Naive thymus-derived CD4-positive, alpha-beta T cell (primary cell): ENCODE measurements at places on chromosomes 7 and 10. TPM values are rescaled to one million over a fixed set of nuclear protein-coding genes. Genes with fewer than 3 reads are reported as not detected.

The TUBB8 gene
- total RNA-seq, result 1.3 TPM

The ZNF107 gene
- total RNA-seq, result 32.4 TPM

- no peaks in the 10 kb centered on the region for H3K27me3 ChIP-seq
- H3K27ac ChIP-seq, result no peak overlapping the region
- H3K4me1 ChIP-seq, result no peaks in the 10 kb centered on the region
- no peaks in the 10 kb centered on the region for H3K36me3 ChIP-seq
- no peak overlapping the region for H3K4me3 ChIP-seq
Measured at GRCh38 chr7:3134745-3135144, 91.1 kb upstream of the CARD11 start.

The ZPBP gene
- not detected for total RNA-seq

GRCh38 chr7:91837397-91838070 is 43.0 kb downstream of the MTERF1 start:
- DNase-seq, result no peak
- H3K27ac ChIP-seq, result no peak overlapping the region
- no peak overlapping the region for H3K4me3 ChIP-seq
- H3K27me3 ChIP-seq, result no peaks in the 10 kb centered on the region

The IGFBP1 gene
- total RNA-seq, result not detected

The NUTM2B gene
- total RNA-seq, result 1.2 TPM

The PNLIPRP1 gene
- total RNA-seq, result not detected in 2 replicates

DNA sequence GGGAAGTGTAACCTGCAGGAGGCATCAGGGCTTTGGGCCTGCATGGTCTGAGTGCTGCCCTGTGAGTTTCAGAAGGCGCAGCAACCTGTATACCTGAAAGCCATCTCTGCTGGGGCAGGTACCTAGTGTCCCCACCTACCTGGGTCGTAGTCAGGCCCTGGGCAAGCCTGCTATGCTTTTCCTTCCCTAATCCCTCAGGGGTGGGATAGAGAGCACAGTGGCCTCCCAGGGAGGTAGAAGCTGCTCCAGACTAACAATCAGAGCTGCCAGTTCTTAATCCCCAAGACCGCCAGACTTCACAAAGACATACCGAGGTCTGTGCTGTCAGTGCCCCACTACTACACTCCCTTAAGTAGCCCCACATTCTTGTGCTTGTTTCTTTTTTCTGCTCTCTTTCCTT is 52.0 kb downstream of the PTEN start:
- no peak overlapping the region for H3K27ac ChIP-seq
- no peaks in the 10 kb centered on the region for H3K27me3 ChIP-seq
- H3K36me3 ChIP-seq, result no peaks in the 10 kb centered on the region
- no peak for DNase-seq
- H3K4me3 ChIP-seq, result no peak overlapping the region

DNA sequence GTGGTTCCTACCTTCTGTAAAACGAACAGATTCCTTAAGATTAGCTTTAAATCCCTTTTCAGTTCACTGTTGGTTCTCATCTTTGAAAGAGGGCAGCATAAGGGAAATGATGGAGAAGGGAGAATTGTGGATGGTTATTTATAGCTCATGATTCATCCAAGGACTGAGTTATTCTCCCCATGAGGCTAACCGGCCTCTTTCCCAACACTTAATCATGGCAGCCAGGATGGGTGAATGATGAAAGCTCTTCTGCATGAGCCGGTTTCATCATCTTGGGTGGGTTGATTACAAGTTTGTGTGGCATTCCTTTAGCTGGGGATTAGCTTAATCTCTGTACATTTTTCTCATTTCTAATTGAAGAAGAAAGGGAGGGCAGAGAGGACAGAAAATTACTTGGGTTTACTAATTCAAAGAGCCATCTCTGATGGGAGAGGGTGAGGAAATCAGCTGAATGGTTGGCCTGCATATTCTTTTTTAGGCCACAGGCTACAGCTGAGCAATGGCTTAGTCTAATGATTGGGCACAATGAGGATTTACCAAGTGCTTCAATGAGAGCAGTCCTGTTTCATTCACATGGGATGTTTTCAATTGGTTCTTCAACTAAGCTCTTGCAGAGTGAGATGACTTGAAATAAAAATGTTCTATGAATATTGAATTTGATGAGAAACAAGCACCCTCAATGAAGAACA is 250.0 kb downstream of the BMPER start:
- no peaks in the 10 kb centered on the region for H3K36me3 ChIP-seq
- H3K4me3 ChIP-seq, result no peak overlapping the region
- no peaks in the 10 kb centered on the region for H3K27me3 ChIP-seq
- no peak for DNase-seq
- H3K27ac ChIP-seq, result no peak overlapping the region

DNA sequence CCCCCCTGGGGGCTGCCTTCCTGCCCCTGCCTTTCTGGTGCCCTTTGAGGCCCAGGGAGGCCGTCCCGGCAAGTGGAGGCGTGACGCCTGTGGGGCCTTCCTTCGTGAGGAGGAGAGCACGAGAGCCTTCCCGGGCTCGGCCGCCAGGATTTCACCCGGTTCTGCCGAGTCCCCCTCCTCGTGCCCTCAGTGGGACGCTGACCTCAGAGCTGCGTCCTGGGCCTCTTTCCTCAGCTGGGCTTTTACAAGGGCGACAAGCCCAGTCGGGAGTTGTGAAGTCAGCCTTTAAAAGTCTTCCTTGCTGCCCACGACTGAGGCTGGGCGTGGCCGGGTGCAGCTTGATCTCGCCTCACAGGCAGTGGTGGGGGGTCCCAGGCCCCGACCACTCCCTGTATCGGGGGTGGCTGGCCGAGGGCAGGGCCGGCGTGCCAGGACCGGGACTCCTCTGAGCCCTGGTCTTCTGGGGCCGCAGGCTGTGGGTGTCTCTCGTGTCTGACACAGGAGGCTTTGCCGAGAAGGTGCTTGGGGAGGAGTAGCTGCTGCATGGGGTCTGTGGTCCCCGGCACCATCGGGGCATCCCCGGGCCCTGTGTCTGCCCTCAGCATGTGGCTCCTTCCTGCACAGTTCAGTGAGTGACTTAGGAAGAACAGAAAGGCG is 41.8 kb downstream of the FAM20C start:
- no peak for DNase-seq
- no peak overlapping the region for H3K4me3 ChIP-seq
- H3K4me1 ChIP-seq, result no peaks in the 10 kb centered on the region
- H3K36me3 ChIP-seq, result no peaks in the 10 kb centered on the region
- no peaks in the 10 kb centered on the region for H3K27me3 ChIP-seq

DNA sequence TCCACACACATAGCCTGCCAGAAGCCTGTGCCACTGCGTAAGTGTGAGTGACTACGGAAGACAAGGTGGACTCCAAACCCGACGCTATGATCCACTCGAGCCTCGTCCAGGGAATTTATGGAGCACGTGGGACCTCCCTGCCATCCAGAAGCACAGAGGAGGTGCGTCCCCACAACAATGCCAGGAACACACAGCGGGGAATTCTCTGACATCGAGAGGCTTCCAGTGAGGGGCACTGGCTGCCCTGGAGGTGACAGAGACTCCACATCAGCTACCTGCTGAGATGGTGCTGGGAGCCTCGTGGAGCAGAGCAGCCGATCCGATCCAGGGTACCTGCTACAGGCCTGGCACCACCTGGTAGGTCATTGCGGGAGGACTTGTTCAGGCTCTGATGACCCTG is 72.2 kb upstream of the INSIG1 start:
- H3K4me1 ChIP-seq, result no peaks in the 10 kb centered on the region
- H3K36me3 ChIP-seq, result no peaks in the 10 kb centered on the region
- DNase-seq, result no peak
- no peaks in the 10 kb centered on the region for H3K27me3 ChIP-seq
- H3K4me3 ChIP-seq, result no peak overlapping the region
- H3K27ac ChIP-seq, result no peak overlapping the region

GRCh38 chr10:93138113-93138870 is 64.6 kb downstream of the CYP26A1 start:
- no peaks in the 10 kb centered on the region for H3K27me3 ChIP-seq
- no peaks in the 10 kb centered on the region for H3K36me3 ChIP-seq
- no peak for DNase-seq

The ZNF736 gene
- total RNA-seq, result 35.8 TPM

The CCDC3 gene
- not detected for total RNA-seq

DNA sequence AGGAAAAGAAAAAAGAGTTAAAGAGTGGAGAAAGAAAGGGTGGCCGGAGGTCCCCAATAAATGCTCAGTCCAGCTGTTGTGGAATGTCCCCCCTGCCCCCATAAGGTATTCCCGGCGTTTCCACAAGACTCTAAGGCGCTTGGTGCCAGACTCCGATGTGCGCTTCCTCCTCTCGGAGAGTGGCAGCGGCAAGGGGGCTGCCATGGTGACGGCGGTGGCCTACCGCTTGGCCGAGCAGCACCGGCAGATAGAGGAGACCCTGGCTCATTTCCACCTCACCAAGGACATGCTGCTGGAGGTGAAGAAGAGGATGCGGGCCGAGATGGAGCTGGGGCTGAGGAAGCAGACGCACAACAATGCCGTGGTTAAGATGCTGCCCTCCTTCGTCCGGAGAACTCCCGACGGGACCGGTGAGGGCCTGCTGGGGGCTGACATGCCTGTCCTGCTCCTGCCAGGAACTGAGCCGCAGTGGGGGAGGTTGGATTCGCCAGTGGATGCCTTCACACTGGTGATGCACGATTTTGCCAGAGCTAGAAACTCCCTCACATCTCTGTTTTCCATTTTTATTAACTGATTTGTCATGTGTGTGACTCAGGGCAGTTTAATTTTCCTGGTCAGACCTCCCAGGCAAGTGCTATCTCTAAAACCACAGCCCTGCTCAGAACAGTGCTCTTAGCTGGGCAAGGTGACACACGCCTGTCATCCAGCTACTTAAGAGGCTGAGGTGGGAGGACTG is 34.2 kb downstream of the TACR2 start:
- DNase-seq, result no peak
- peaks cover 30% of the 10 kb centered on the region for H3K36me3 ChIP-seq
- no peak overlapping the region for H3K4me3 ChIP-seq
- no peaks in the 10 kb centered on the region for H3K27me3 ChIP-seq

DNA sequence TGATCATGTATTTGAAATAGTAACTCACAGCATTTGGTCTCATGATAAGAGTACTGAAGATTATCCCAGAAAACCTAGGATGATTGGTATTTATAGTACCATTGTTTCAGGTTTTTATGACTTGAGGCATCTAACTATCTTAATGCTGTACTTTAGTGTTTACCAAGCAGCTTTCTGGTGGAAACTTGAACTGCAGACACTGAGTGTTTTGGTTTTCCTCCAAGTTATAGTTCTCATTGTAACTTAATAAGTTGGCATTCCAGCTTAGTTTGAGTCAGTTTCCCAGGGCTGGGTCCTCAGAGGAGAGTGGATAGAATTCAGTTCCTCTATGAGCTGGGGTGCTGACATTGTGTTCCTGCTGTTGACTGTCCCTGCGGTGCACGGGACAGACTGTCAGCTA is 50.4 kb downstream of the SEC23IP start:
- no peak overlapping the region for H3K27ac ChIP-seq
- peaks cover 40% of the 10 kb centered on the region for H3K36me3 ChIP-seq
- DNase-seq, result no peak
- no peak overlapping the region for H3K4me3 ChIP-seq
- no peaks in the 10 kb centered on the region for H3K4me1 ChIP-seq

The TAS2R4 gene
- 1.1 TPM for total RNA-seq

The MRPL43 gene
- total RNA-seq, result 74.5 TPM

GRCh38 chr7:39353615-39354376 is 212.4 kb upstream of the YAE1 start:
- H3K4me3 ChIP-seq, result no peak overlapping the region
- no peak overlapping the region for H3K27ac ChIP-seq
- no peaks in the 10 kb centered on the region for H3K4me1 ChIP-seq
- no peaks in the 10 kb centered on the region for H3K27me3 ChIP-seq
- no peaks in the 10 kb centered on the region for H3K36me3 ChIP-seq

- no peak overlapping the region for H3K4me3 ChIP-seq
- H3K27ac ChIP-seq, result no peak overlapping the region
- no peaks in the 10 kb centered on the region for H3K27me3 ChIP-seq
- no peak for DNase-seq
Measured at GRCh38 chr7:128041203-128041602, 10.0 kb upstream of the LRRC4 start.

GRCh38 chr10:89438525-89438924 is 24.2 kb downstream of the IFIT5 start:
- H3K36me3 ChIP-seq, result no peaks in the 10 kb centered on the region
- H3K4me1 ChIP-seq, result no peaks in the 10 kb centered on the region

DNA sequence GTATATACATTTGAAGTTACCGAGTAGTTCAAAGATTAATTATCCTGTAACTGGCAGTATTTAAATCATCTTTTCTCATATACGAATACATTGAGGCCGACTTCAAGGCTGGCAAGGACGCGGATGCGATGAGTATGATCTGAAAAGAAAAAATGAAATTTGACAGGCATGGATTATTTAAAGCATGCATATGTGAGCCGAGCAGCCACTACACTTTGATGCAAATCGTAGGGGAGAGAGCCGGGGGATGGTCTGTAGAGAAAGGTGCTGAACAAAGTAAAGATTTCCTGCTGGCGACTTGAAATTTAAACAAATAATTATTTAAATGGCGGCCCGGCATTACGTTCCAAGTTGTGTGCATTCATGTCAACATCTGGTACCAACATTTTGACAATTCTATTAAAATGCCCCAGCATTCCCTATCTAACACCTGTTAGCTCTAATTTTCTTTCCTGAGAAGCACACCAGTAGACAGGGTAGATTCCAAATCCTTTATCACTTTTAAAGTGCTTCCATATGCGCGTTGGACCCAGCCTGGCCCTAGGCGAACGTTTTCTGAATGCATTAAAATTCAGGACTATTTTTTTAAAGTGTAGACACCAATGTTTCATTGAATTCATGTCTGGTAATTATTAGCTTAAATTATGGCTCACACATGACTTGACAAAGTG is 188.7 kb downstream of the EMX2 start:
- no peak overlapping the region for H3K4me3 ChIP-seq
- no peak for DNase-seq
- H3K4me1 ChIP-seq, result no peaks in the 10 kb centered on the region
- H3K36me3 ChIP-seq, result no peaks in the 10 kb centered on the region

The RARRES2 gene
- not detected in 2 replicates for total RNA-seq

GRCh38 chr7:128352636-128353035 is 8.9 kb downstream of the PRRT4 start:
- no peaks in the 10 kb centered on the region for H3K27me3 ChIP-seq
- no peak overlapping the region for H3K27ac ChIP-seq
- H3K4me3 ChIP-seq, result no peak overlapping the region
- no peak for DNase-seq
- no peaks in the 10 kb centered on the region for H3K36me3 ChIP-seq

GRCh38 chr7:93957767-93958166 is 36.2 kb downstream of the GNG11 start:
- no peaks in the 10 kb centered on the region for H3K27me3 ChIP-seq
- no peaks in the 10 kb centered on the region for H3K4me1 ChIP-seq
- H3K4me3 ChIP-seq, result no peak overlapping the region
- DNase-seq, result no peak
- H3K27ac ChIP-seq, result no peak overlapping the region
- no peaks in the 10 kb centered on the region for H3K36me3 ChIP-seq

- peaks cover 3% of the 10 kb centered on the region for H3K27me3 ChIP-seq
- peak; percentile 13 for DNase-seq
- H3K36me3 ChIP-seq, result no peaks in the 10 kb centered on the region
- peak within 1 kb of the TSS; percentile 46 for H3K4me3 ChIP-seq
Measured at GRCh38 chr7:24757353-24758275, at the start of gene GSDME. Gene GSDME (minus strand): TSS chr7:24757464. CDS start chr7:24749774, 7,690 bp downstream.

GRCh38 chr10:83959328-83959727 is 180.0 kb upstream of the GHITM start:
- H3K4me1 ChIP-seq, result no peaks in the 10 kb centered on the region
- H3K27ac ChIP-seq, result no peak overlapping the region
- DNase-seq, result no peak
- no peaks in the 10 kb centered on the region for H3K27me3 ChIP-seq
